ENCODE measurements at places on chromosomes 11 and 22.

- peak; percentile 97 for DNase-seq
These were observed 35.0 kb upstream of the JAM3 start for GRCh38 chr11:134033696-134034491.

- no peak for DNase-seq
These were observed 68.0 kb downstream of the USP47 start for GRCh38 chr11:11909727-11910126.

- no peak for DNase-seq
These were observed 253.3 kb downstream of the BRD1 start for GRCh38 chr22:49574205-49574880.

DNA sequence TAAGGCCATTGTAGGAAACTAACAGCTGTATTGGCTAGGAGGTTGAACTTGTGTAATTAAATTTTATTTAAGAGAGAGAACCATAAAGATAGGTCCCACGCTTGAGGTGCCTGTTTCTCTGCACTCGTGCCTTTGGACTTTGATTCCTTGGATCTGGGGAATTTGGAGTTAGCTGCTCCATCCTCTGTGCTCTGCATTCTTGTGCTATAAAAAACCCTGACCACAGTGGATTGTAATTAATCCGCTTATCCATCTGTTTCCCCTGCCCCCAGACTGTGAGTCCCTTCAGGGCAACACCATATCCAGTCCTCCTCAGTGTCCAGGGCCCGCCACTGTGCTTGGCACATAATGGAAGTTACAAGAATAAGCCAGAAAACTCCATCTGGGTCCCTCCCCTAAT lies 169.8 kb downstream of the SPON1 start:
- DNase-seq: peak; percentile 89

DNA sequence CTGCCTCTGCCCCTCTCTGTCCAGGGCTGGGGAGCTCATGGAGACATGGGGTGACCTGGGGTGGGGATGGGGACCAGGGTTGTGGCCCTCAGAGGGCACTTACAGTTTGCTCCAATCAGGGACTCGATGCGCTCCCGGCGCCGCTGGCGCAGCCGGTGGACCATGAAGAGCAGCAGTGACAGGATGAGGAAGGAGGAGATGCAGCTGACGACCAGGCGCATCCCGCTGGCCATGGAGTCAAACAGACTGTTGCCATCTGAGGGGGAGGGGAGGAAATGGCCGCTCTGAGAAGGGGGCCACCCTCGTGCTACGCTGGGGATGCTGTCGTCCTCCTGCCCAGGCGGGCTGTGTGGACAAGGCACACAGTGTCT lies 80.5 kb downstream of the DGCR2 start:
- DNase-seq: no peak

GRCh38 chr22:27714068-27714467 lies 87.5 kb downstream of the MN1 start:
- DNase-seq: no peak
